ENCODE measurements at places on chromosomes 3 and 15.
A peak's percentile ranks its signal among the peaks of the same experiment; 100 is the strongest.

GRCh38 chr15:94441760-94442159 is 210.4 kb downstream of the MCTP2 start:
- no peaks in the 10 kb centered on the region for H3K27me3 ChIP-seq
- DNase-seq: no peak
- no peaks in the 10 kb centered on the region for H3K4me1 ChIP-seq
- H3K4me3 ChIP-seq: no peak overlapping the region

DNA sequence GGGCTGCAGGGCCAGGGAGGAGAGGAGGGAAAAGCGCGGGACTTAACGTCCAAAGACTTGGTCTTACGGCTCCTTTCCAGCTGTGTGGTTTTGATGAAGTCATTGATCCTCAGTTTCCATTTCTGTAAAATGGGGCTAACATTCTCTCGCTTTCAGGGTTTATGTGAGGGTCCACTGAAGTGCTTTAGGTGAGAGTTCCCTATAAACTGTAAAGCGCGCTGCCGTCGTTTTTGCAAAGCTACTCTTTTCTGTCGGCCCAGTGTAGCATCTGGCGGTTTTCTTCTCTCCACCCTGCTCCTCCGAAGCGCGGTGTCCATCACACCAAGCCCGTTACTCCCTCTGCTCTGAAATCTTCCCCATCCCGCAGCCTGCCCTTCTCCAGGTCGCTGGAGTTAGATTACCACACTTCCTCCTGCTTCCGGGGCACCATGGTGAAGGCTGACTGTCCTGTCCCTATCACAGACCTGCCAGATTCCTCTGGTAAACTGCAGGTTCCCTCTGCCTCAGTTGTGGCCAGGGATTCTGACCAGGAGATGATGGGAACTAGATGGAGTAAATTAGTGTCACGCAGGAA is 702 bp upstream of the DNAJC17 start:
- DNase-seq: no peak
- no peaks in the 10 kb centered on the region for H3K27me3 ChIP-seq
- peaks cover 5% of the 10 kb centered on the region for H3K4me1 ChIP-seq
- H3K27ac ChIP-seq: no peak overlapping the region
- H3K36me3 ChIP-seq: no peaks in the 10 kb centered on the region
- peak overlapping the region; percentile 97 for H3K4me3 ChIP-seq

- H3K4me1 ChIP-seq: no peaks in the 10 kb centered on the region
- DNase-seq: no peak
- no peaks in the 10 kb centered on the region for H3K27me3 ChIP-seq
- no peak overlapping the region for H3K27ac ChIP-seq
These were observed 8.7 kb downstream of the HYPK start for GRCh38 chr15:43808960-43809678.

GRCh38 chr3:68088216-68088615 is 433.8 kb upstream of the SUCLG2 start:
- no peaks in the 10 kb centered on the region for H3K4me1 ChIP-seq
- no peak for DNase-seq
- H3K27me3 ChIP-seq: no peaks in the 10 kb centered on the region

GRCh38 chr3:171260899-171261298 is 199.3 kb downstream of the TNIK start:
- H3K4me3 ChIP-seq: no peak overlapping the region
- H3K4me1 ChIP-seq: peaks cover 39% of the 10 kb centered on the region
- H3K27ac ChIP-seq: no peak overlapping the region
- no peaks in the 10 kb centered on the region for H3K27me3 ChIP-seq
- no peak for DNase-seq

- no peak for DNase-seq
- H3K27me3 ChIP-seq: no peaks in the 10 kb centered on the region
- no peak overlapping the region for H3K27ac ChIP-seq
These were observed 31.2 kb downstream of the PRR23E start for GRCh38 chr3:127224118-127224517.

DNA sequence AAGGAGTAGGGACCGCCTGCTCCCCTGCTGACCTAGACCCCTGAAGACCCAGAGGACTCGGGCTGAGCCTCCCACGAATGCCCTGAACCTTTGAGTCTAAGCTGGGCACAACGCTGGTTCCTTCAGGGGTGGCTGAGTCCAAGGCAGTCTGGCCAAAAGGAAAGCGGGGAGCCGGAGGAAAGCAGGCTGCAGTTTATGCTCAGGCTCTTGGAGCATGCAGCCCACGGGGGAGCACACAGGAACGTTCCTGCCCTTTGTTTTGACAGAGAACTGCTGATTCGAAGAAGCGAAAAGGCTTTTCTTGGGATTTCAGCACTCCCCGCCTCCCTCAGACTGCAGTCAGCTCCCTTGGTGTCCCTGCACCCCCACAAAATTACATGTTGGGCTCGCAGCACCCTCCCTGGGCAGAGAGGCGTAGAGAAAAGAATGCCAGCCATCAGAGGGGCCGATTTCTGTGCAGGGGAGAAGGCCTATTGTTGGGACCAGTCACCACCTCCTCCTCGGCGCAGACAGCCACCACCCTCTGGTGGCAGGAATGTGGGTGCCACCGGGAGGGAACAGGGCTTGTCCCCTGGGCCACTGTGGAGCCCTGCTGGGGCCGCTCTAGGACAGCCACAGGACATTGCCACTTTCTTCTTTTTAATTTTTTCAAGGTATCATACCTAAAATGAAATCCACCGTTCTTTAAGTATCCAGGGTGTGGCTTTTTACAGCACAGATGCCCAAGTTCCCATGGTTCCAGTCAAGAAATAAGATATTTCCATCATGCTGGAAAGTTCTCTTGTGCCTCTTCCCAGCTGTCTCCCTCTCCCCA is 72.2 kb downstream of the SMAD6 start:
- peak; percentile 82 for DNase-seq
- no peaks in the 10 kb centered on the region for H3K36me3 ChIP-seq
- H3K27ac ChIP-seq: peak overlapping the region; percentile 41
- H3K4me1 ChIP-seq: peaks cover 45% of the 10 kb centered on the region
- no peaks in the 10 kb centered on the region for H3K27me3 ChIP-seq
